Stimulated activated CD4-positive, alpha-beta T cell treated with anti-CD3 and anti-CD28 coated beads, Interleukin-1b, Interleukin-23, amount 100 ng/mL, for 1 hour (primary cell): ENCODE measurements at places on chromosomes 6 and 20.

DNA sequence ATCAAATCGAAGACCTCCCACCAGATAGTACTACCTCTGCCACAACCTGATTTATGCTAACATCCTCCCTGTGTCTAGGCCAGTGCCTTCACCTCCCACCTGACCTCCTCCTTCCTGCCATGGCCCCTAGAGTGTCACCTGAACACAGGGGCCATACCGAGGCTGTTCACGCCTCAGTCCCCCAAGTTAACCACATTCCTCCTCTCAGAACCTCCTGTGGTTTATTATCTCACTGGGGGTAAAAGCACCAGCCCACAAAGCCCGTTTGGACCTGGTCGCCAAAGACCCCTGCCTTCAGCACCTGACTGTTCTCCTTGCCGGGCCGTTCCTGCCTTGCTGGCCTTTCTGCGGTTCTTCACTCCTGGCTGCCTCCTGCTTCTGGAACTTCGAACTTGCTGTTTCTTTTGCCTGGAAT is 13.7 kb downstream of the MAS1 start:
- no peak for DNase-seq

DNA sequence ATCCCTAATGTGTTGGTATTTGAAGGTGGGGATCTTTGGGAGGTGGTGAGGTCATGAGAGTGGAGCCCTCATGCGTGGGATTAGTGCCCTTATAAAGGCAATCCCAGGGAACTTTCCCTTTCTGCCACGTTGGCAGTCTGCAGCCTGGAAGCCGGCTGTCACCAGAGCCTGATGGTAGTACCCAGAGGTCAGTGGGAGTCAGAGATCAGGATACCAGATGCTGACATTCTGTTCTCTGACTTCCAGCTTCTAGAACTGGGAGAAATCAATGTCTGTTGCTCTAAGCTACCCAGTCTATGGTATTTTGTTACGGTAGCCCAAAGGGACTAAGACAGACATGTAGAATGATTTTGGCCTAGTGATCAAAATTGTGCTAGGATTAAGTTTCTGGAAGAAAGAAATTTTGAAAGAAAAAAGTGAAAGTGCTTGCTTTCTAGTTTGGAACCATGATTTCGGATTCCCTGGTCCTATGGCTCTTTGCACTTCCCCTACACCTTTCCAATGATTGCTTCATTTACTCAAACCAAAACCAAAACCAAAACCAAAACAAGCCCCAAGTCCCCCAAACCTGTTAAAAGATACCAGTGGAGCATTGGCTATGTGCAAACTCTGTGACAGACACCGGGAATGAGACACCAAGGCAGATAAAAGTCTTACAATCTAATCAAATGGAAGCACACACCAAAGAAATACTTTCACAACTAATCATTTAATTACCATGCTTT is 173.7 kb upstream of the ZNF217 start:
- no peak for DNase-seq

DNA sequence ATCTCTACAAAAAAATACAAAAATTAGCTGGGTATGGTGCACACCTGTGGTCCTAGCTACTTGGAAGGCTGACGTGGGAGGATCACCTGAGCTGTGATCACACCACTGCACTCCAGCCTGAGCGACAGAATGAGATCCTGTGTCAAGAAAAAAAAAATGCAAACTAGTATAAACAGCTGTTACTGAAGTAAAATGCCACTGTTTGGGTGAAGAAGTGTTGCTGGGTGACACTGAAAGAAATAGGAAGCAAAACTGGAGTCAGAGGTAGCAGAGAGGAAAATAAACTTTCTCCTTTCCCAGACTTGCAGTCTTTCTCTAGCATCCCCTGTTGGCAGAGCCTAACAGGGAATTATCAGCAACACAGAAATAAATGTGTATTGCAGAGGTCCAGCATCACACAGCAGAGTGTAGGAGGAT is 241.2 kb upstream of the PREP start:
- no peak for DNase-seq

- no peak for DNase-seq
These were observed 264.9 kb upstream of the PLCB4 start for GRCh38 chr20:8803941-8804340.

DNA sequence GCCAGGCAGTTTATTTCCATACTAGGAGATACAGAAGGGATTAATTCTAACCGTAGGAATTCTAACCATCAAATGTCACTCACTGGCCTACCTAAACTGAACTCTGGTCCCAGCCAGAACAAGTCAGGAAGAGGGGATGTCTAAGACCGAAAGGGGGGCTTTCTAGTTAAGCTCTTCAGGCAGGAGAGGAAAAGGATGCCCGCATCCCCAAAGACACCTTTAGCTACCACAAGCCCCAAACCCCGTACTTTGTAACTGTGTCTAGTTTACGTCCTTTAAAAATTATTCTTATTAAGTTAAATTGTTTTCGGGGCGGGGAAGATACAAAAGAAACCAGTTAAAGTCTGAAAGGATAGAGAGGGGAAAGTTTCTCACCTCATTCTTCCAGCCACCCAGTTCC is 1.2 kb upstream of the ZNF76 start:
- no peak for DNase-seq

DNA sequence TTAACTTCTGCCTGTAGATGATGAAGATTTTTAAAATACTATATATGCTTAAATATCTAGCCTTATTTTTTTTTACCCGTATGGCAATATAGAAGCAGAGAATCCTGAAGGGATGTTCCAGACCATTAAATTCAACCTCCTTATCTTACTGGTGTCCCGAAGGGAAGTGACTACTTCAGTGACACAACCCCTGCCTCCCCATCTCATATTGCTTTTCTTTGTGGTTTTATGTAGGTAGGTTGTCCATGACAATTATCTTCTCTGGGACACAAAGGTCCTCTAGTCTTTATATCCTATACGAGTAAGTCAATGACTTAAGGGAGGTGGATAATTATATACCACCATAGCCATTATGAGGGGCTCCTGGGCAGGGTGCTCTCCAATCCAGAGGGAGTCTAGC is 57.4 kb upstream of the EMILIN3 start:
- DNase-seq, result no peak

DNA sequence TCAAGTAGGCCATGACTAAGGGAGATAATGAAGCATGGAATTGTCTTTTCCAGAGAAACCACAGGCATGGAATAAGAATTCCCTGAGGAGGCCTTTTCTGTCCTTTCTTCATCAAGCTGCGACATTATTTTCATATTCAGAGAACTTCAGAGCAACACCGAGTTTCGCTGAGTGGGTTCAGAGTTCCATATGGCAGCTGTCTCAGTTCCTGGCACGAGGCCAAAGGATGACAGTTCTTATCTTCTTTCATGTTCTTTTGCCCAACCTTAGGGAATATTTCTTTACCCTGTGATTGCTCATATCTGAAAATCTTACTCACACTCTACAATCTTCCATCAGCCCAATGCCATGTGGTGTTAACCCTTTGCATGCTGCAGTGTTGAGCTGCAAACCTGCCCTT is 135.3 kb upstream of the BMP2 start:
- DNase-seq, result no peak

DNA sequence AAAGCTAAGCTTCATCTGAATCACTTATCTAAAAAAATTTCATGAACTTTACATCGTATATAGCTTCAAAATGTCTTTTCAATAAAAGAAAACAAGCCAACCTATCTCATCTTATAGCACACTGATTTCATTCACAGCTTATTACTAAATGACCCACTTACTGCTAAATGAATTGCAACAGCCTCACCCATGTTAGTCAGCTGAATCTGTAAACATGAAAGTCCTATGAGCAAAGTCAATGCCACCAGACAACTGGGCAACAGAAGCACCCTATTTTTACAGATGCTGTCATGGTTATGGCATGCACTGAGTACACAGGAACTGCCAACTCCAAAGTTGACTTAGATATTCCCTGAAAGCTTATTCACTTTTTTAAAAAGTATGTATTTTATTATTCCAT is 41.2 kb upstream of the DST start:
- no peak for DNase-seq

- no peak for DNase-seq
These were observed 63.4 kb downstream of the TRAM2 start for GRCh38 chr6:52513464-52513863.
